H54 (cell line): ENCODE measurements at places on chromosomes 7 and 10.

- DNase-seq: no peak
Observed at GRCh38 chr10:86344281-86344680, 22.3 kb downstream of the GRID1 start.

DNA sequence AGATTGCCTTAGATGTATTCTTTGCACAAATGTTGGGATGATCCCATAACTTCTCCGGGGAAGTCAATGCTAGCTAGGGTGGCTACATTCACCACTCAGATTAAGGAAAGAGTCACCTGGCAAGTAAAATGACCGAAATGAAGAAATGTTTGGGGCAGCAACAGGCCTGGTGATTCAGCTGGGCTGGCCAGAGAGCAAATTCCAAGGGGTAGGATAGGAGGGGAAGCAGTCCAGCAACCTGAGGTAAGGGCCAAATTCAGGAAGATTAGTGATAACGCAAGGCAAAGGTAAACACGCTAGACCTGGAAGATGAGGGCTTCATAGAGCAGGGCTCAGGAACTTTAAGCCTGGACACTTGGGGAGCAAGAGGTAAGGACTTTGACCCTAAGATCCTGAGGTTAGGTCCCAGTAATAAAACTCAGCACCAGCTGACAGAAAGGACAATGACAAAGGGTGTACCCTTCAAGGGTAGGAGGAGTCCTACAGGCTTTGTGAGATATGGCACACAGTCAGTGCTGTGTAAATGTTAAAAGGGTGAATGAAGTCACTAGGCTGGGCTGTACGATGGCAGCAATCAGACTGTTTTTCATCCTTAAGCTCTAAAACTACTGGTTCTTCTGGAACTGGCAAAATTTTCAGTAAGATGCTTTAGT is 22.7 kb upstream of the SMNDC1 start:
- DNase-seq: no peak

- DNase-seq: no peak
Observed at GRCh38 chr10:17348011-17348500, 106.3 kb downstream of the ST8SIA6 start.

GRCh38 chr7:157299613-157300368 is 37.0 kb upstream of the DNAJB6 start:
- peak; percentile 77 for DNase-seq

DNA sequence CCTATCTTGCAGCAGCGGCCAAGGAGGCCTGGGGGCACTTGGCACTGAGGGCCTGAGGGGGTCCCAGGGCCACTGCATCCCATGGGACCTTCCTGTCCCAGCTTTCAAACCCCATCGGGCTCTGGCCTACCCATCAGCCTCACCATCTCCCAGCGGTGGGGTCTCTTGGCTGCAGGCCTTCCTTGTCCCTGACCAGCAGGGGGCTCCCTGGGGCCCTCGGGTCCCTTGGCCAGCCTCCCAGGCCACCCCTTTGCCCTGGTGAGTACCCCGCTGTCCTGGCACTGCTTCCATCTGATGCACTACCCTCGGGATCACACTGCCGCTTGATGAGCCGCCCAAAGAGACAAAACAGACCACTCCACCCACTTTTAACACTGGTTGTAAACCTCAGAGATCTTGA is 43.5 kb downstream of the YKT6 start:
- no peak for DNase-seq

DNA sequence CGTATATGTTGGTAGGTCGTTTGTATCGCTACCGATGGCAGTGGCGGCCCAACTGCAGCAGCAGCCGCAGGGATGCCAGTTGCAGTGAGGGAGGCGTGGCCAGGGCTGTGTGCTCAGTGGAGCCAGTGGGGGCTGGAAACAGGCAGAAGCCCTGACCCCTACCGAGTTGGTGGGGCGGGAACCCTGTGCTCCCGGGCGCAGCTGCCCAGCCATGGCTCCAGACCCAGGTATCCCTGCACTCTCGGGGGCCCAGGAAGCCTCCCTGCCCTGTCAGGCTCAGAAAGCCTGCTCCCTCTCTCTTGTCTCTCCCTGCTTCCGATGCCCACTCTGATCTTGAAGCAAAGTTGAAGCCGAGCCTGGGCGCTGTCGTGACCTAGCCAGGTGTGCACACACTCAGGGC is 78.6 kb upstream of the ITGB1 start:
- DNase-seq: no peak

DNA sequence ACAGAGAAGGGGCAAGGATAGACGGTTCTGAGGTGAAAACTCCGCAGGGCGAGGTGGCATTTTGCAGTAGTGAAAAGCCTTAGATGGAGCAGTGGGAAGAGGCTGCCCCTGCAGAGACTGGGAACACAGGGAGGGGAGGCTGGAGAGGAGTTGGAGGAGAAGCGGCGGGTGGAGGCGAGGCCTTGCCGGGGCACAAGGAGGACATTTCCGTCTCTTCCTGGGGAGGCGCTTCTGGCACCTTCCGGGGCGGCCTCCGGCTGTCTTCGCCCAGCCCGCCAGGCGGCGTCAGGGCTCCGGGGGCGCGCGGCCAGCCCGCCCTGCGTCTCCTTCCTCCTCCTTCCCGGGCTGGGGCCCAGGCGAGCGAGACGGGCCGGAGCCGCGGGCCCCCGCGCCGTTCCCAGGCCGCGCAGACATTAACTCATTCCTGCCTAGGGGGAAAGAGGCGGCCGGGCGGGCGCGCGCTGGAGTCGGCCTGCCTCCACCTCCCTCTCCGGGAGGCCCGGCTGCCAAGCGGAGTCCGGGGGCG is 42.7 kb downstream of the LDB3 start:
- peak; percentile 98 for DNase-seq

- no peak for DNase-seq
Observed at GRCh38 chr7:38319873-38320272, 46.4 kb upstream of the TARP start.

GRCh38 chr7:113730309-113730955 is 188.4 kb downstream of the PPP1R3A start:
- peak; percentile 4 for DNase-seq

GRCh38 chr7:101432316-101432715 is 69.6 kb downstream of the COL26A1 start:
- DNase-seq: no peak

DNA sequence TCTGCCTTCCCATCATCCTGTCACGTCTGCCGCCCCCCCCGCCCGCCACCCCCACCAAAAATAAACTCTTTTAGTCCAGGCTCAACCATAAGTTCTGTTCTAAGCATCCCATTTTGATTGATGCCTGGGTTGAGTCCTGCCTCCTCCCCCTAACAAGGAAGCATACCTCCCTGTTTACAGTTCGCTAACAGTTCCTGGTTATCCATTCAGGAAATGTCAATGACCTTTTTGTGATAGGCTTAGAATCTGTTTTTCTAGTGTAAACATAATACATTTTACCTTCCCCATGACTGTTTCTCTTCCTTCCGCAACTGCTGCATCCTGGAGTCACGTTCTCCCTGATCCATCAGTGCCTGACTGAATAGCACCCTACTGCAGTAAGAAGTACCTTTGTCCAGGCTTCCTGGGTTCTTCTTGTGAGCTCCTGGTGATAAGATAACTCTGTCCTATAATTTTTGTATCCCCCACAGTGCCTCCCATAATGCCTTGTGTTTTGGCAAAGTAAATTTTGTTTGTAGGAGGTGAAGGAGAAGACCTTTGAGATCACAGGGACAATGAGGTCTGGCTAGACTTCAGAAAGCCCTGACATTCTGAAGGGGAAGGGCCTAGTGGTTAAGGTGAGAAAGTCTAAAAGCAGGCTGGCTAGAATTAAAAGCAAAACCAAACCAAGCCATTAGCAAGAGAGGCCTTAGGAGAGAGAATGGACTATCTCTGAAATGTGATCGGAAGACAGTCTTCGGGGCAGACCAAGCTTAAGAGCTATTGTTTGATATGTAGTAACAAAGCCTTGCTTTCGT is 7.3 kb downstream of the AGFG2 start:
- DNase-seq: no peak

GRCh38 chr7:122290476-122290875 is 14.1 kb downstream of the FEZF1 start:
- no peak for DNase-seq

GRCh38 chr7:128777156-128778123 is 1.8 kb upstream of the OPN1SW start:
- no peak for DNase-seq

DNA sequence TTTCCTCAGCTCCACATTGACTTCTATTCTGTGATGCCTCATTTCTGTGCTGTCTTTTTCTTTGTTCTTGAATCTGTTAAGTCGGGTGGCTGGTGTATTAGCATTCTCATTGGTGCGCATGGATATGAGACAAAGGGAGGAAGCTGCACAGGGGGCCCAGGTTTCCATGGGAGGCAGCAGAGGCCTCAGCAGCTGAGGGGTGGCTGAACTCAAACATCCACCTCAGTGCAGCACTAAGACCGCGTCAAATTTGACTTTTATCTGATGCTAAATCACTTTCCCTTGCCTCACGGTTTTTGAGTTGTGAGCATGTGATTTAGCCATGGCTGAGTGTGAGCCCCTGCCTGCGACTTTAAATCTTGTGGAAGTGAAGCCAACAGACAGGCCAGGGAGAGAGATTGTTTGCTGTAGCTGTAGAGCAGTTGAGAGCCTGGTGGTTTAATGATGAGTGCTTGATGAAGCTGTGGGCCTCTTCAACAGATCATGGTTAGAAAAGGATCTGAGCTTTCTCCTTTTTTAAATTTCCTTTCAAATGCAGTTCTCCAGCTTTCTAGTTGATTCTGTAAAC is 193.3 kb upstream of the ZNF804B start:
- no peak for DNase-seq

- DNase-seq: no peak
Observed at GRCh38 chr7:44085546-44085945, 3.2 kb upstream of the POLM start.

DNA sequence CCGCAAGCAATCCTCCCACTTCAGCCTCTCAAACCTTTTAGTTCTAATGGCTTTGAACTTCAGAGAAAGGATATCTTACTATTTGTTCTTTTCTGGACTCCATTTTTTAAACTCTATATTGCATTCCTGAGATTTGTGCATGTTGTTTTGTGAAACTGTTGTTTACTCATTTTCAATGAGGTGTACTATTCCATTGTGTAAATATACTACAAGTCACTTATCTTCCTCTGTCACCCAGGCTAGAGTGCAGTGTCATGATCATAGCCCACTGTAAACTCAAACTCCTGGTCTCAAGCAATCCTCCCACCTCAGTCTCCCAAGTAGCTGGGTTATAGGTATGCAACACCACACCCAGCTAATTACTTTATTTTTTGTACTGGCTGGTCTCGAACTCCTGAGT is 31.4 kb upstream of the AKR1D1 start:
- DNase-seq: no peak

GRCh38 chr7:46879783-46880182 is 702.1 kb downstream of the TNS3 start:
- DNase-seq: no peak

DNA sequence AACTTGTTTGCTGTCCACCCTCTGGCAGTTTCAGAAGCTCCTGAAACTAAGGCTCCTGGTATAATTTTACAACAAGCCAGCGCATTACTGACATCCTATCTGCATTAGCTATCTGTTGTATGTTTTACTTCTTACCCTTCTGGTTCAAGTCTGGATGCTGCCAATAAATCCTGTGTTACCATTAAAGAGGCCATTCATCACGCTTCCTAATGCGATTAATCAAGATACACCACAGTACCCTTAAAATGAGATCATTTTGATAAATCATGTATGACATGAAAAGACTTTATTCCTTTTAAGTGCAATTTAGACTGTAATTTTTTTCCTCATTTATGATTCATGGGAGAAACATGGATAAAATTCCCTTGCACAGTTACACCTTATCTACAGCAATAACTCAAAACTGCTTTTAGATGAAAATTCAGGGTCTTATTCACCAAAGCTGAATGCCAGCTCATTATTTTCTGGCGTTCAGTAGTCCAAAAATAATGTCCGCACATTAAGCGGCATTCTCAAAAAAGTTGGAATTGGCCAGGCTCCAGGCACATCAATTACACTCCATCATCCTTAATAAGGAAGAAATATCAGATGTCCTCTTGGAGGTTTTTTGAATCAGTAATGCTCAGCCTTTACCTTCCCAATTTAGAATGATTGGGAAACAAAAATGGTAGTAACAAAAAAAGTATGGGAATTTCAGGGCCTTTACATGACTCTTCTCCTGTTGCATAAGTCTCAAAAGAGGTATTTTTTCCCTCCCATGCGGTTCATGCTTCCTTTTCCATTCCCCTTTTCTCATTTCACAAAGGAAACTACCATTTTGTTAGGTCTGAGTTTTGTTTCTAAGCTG is 878.5 kb downstream of the LRMDA start:
- DNase-seq: no peak

DNA sequence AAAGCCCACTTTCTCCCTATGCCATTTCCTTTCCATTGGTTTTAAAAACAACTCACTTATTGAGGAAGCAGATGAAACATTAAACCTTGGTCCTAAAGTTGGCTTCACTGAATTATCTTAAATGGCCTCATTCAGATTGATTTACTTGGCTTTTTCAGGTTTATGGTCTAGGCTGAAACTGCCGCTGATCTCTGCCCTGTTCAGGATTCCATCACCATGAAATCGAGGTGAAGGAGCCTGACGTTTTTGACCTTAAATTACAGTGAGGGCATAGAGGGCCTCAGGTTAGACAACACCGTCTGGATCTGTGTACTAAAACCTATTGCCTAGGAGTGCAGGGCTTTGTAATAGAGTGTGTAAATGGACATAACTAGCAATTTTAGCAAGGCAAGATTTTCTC is 383.7 kb downstream of the THSD7A start:
- DNase-seq: no peak

- no peak for DNase-seq
Observed at GRCh38 chr10:128072941-128073645, 53.1 kb downstream of the MKI67 start.

- DNase-seq: peak; percentile 71
Observed at GRCh38 chr10:79454259-79454658, 8.8 kb upstream of the ZCCHC24 start.

GRCh38 chr7:77702968-77703472 is 6.8 kb downstream of the RSBN1L start:
- no peak for DNase-seq

DNA sequence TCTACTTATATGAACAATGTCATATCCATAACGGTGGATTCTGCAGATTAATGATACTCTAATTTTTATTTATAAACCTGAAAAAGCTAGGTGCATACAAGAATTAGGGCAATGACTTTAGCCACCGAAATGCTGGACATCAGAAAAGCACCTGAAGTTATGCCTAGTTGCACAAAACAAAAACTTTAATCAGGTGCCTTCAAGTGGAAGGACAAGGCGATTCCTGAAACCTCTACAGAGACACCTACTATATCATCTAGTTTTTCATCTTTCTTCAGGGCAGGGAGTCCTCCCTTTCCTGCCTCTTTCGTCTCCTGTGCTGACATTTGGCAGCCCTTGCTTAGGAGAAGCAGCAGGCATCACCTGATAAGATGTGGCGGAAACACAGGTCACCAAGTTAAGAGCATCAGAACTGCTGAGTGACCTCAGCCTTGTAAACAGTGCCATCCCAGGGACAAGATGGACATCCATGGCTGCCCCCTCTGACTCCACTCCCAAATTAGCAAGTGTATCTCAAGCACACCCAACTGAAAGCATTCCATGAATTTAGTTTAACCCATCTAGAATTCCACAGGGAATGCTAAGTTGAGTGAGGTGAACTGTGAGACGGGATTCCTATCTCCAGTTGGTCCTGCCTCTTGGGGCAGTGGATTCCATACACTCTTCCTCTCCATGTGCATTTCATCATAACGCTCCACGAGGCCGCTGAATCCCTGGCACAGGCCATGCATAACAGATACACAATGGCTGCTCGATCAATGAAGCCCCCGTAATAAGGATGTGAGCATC is 5.8 kb downstream of the ITPRIP start:
- DNase-seq: no peak

- no peak for DNase-seq
Observed at GRCh38 chr10:72335394-72336258, 19.1 kb downstream of the DNAJB12 start.
